ENCODE measurements at places on chromosomes 2 and 18. TPM values are rescaled to one million over a fixed set of nuclear protein-coding genes. Genes with fewer than 3 reads are reported as not detected.

DNA sequence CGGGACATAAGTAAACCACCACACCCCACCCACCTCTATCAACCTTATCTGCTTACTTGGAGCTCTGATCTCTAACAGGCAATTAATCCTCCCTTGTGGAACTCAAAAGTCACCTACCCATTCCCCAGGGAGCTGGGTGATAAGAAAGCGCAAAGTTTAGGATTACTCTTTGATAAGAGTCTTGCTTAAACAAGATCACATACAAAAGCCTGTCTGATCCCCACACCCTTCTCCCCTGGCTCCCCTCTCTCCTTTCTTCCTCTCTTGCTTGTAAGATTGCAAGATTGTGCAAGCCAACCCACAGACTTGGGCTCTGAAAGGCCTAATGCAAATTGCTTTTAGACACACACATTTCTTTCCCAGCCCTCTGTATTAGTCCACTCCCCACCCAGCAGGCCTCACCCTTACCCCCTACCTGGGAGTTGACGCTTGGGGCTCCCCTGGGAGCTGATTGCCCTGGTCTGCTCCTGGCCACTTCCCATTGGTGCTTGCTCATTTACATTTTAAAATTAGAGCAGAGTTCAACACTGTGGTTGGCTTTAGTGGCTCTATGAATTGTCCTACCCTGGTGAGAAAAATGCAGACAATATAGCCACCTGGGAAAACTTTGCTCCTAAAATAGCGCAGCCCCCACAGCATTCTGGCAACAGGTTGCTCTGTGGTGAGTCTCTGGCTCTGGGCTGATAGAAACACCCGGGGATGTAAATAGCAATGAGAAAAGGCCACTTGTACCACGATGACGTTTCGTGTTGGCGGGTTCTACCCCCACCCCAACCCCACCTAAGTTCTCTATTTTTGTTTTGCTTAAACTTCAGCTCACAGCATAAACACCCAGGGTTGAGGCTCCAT, 92.8 kb upstream of the MSH2 start:
- no peak for DNase-seq

- DNase-seq = no peak
Observed at GRCh38 chr2:193156480-193156879, 961.7 kb upstream of the TMEFF2 start.

DNA sequence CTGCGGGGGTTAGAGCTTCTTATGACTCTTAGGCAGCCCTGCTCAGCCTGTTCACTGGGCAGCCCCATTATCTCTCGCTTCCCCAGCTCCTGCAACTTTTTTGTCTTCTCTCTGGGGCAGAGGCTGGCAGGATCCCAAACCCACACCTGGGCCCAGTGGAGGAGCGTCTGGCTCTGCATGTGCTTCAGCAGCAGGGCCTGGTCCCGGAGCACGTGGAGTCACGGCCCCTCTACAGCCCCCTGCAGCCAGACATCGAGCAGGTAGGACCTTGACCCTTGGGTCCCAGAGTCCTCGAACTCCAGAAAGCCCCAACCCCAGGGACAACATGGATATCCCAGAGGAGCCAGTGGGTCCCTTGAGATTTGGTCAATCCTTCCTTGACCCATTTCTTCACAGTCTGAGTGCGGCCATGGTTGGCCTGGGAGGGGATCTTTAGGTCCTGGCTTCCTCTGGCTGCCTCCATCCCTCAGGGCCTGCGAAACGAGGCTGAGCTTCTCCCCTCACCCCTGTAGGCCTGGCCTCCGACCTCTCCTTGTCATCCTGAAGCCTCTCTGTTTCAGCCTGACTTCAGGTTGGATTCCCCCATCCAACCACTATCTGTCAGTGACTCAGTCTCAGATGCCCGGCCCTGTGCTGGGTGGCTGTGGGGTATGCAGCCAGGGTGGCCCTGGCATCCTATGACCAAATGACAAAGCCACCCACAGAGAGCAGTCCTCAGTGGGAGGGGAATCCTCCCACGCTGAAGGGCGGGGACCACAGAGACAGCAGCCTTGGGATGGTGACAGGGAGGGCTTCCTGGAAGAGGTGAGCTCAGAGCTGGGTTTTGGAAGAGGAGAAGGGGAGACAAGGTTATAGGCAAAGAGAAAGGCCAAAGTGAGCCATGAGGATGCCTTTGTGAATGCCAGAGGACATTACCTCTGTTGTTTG, 214.2 kb downstream of the DYSF start:
- no peak for DNase-seq

GRCh38 chr2:148932536-148932935, 57.5 kb downstream of the KIF5C start:
- DNase-seq = no peak

DNA sequence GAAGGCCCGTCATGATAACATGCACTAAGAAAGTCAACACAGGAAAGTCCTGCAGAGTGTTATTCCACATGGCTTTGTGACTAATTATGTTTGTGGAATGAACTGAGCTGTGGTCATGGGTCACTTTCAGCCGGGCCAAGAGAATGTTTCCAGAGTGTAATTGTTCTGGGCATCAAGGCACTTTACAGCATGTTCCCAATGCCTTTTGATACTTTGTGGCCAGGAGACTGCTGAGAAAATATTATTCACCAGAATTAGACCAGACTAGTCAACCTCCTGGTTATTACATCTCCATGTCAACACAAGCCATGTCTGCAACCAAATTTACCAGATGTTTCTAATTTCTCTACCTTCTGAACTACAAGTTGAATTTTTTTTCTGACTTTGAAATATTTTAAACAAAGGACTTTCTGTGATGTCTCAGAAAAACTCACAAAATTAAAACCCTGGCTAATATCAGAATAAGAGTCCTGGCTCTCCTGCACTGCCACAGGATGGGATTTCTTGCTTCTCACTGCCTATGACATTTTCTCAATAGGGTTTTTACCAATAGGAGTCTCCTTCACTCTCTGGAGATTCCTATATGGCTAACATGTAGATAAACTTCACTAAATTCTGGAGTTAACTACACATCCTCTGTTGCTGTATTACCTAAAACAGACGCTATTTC, 90.6 kb upstream of the WDR75 start:
- DNase-seq = no peak

DNA sequence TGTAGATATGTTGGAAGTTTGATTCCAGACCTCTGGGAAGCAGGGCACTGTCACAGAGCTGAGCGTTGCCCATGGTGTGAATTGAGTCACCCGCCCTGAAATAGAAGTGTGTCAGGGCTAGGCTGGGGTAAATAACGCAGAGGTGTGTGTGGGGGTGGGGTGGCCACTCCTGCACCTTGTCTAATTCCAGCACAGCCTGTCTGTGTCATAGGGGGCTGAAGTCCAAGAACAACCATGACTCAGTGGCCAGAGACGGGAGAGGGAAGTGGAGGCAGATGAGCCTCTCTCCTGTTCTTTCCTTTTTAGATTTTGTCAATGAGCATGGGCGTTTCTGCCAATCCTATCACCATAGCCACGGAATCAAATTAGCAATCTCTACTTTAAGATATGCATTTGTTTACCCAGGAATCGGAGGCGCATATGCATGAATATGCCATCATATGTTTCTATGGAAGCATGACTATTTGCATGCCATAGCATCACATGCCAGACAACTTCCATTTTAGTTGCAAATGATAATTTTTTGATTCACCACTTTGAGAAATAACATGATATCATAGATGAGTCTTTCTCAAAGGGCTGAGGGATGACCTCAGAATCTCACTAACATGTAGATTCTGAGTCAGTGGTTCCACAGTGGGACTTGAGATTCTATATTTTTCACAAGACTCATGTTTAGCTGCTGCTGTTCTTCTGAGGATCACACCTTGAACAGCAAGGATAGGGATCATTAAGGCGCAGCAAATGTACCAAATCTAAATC, 852.9 kb downstream of the DCDC2C start:
- no peak for DNase-seq

- no peak for DNase-seq
Observed at GRCh38 chr2:62672601-62673000, 32.9 kb upstream of the EHBP1 start.

- DNase-seq = no peak
Observed at GRCh38 chr2:31238126-31238905, 4.4 kb downstream of the EHD3 start.

GRCh38 chr2:226139759-226140158, 659.9 kb downstream of the IRS1 start:
- no peak for DNase-seq

DNA sequence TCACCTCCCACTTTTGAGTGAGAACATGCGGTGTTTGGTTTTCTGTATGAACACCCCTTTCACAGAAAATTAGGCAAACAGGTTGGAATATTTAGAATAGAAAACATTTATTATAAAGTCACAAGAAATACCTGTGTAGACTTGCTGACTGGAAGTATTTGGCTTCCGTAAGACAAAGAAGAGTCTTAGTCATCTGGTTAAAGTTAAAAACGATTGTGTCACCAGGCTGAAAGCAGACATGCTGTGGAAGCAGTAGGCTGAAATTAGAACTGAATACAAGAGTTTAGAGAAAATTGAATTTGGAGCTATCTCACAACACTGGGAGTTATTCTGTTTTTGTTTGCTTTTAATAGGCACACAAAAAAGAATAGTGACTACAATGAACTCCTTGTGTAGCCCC, 16.2 kb upstream of the CLASP1 start:
- DNase-seq = no peak

DNA sequence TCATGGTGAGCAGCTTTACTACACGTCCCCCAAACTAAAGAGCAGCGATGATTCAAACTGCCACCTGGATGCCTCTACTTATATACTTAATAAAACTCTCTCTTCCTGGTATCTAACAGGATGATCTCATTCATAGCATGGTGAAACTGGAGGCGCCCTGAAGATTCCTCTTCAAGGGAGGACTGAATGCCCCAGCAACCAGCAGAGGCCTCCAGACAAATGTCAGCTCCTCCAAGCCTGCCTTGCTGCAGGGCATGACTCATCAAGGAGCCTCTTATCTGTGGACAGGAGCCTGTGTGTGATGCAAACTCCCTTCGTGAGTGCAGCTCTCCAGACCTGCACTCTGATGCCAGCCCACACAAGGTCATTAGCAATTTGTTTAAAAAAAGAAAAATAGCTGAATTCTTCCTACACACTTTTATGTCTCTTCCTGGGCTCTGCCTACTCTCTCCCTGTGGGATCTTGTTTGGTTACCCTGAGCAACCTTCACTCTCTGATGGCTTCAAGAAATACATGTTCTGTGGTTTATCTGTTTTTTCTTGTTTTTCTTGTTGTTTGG, 30.2 kb downstream of the LONRF2 start:
- DNase-seq = peak; percentile 42

- DNase-seq = no peak
Observed at GRCh38 chr18:75874401-75875089, 447.0 kb upstream of the SMIM21 start.

DNA sequence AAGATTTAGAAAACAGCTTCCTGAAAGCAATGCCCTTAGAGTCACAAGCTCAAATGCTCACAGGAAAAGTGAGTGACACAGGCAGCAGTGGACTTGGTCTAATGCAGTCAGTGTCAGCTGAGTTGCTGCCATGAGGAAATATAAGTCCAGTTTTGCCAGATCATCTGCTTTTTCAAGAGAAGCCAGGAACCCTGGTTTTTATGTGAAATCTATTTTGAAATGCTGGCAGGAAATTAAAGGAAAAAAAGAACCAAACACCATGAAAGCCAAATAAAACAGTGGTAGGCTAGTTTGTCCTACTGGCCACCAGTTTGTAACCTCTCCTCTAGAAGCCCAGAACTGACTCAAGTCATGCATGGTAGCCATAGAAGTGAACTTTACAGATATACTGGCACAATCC, 109.2 kb downstream of the THADA start:
- DNase-seq = no peak

- no peak for DNase-seq
Observed at GRCh38 chr2:178327516-178327915, 123.5 kb downstream of the PRKRA start.

DNA sequence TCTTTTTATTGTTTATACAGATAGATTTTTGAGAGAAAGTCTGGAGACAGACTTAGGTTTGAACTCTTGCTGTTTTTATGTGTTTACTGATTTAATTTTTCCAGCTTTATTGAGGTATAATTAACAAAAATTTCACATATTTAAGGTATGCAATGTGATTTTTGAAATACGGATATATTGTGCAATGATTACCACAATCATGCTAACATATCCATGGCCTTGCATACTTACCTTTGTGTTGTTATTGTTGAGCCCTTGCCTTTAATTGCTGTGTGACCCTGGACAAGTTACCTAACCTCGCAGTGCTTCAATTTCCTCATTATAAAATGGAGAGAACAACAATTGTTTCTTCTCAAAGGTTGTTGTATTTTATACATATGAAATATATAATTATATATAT, 13.9 kb upstream of the RBMS1 start:
- no peak for DNase-seq

GRCh38 chr2:225008179-225008856, 34.0 kb downstream of the DOCK10 start:
- no peak for DNase-seq

DNA sequence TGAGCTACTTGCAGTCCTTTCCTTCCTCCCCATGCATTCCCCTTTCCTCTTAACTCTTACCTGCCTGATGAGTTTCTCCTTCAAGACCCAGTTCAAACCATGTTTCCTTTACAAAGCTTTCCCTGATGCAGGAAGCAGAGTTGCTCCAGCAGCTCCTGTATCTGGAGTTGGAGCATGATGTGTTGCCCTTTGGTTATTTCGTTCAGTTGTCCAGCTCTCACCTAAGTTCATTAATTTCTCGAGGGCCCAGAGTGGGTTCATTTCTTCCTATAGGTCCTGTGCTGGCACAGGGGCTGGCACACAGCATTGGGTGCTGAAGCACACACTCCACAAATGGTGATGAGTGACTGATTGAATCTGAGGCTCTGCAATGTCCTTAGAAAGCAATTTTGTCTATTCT, 23.0 kb upstream of the TMEM214 start:
- no peak for DNase-seq

DNA sequence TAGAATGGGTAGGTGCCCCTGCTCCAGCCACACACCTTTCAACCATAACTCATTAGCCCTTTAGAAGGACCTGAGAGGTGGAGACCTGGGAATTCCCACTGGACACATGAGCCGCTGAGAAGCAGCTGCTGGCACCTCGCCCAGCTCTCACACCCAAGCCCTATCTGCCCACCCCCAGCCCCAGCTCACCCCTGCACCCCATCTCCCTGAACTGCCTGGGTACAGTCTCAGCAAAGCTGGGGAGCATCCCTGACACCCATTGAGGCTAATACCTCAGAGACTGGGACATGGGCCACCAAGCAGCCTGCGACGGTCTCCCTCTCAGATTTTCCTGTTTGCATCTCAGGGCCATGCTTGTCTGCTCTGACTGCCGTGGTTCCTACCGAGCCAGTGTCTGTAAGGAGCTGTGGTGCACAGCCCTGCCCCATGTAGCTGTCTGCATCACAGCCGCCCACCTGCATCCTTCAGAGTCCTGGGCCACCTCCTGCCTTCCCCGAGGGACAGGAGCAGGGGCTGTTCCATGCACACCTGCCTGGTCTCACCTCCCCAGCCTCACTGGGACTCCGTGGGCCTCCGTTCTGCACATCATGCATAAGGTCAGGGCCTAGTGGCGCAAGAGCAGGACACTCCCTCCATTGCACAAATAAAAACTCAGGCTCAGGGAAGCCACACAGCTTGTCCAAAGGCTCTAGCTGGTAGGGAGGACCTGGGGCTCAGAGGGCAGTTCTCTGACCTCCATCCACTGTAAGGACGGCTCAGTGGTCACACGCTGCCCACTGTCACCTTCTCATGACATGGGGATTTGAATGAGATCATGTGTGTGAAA, 90.0 kb downstream of the SEPTIN10 start:
- no peak for DNase-seq

The EVX2 gene
- total RNA-seq = not detected

The ASB3 gene
- 17.2 TPM for total RNA-seq

The ABCB11 gene
- not detected for total RNA-seq

The NFATC1 gene
- total RNA-seq = 77.8 TPM

The CHST9 gene
- not detected for total RNA-seq

The TCF7L1 gene
- 0.07 TPM for total RNA-seq

The NT5C1B gene
- not detected for total RNA-seq

The CFAP221 gene
- not detected for total RNA-seq

The RTP5 gene
- total RNA-seq = not detected

The PLEKHH2 gene
- 0.64 TPM for total RNA-seq

The OBSL1 gene
- 1.6 TPM for total RNA-seq

Measured in activated naive CD4-positive, alpha-beta T cell treated with anti-CD3 and anti-CD28 coated beads for 36 hours (primary cell).